ENCODE measurements at places on chromosomes 6 and 20.

- DNase-seq = no peak
These were observed 26.0 kb downstream of the DSTN start for GRCh38 chr20:17595856-17596255.

DNA sequence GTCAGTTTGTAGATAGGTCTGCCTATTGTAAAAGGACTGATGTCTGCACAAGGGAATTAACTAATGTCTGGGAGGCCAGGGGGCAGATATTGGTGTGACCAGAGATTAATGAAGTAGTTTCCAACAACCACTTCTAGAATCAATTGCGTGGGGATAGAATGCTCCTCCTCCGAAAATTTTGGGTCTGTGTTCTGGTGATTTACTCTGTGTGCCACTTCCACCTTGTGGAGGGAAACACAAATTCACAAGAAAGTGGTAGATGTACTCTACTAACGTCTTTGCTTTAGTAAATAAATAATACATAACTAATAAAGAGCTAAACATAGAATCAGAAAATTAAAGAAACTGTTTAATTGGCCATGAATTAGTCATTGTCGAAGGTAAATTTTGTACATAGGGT lies 25.5 kb downstream of the TMEM14A start:
- no peak for DNase-seq

- DNase-seq = no peak
These were observed 95.3 kb downstream of the TTLL2 start for GRCh38 chr6:167420177-167420576.

GRCh38 chr6:54988576-54988975 lies 142.0 kb downstream of the FAM83B start:
- no peak for DNase-seq

GRCh38 chr6:155157101-155157500 lies 106.7 kb upstream of the CLDN20 start:
- DNase-seq = no peak

DNA sequence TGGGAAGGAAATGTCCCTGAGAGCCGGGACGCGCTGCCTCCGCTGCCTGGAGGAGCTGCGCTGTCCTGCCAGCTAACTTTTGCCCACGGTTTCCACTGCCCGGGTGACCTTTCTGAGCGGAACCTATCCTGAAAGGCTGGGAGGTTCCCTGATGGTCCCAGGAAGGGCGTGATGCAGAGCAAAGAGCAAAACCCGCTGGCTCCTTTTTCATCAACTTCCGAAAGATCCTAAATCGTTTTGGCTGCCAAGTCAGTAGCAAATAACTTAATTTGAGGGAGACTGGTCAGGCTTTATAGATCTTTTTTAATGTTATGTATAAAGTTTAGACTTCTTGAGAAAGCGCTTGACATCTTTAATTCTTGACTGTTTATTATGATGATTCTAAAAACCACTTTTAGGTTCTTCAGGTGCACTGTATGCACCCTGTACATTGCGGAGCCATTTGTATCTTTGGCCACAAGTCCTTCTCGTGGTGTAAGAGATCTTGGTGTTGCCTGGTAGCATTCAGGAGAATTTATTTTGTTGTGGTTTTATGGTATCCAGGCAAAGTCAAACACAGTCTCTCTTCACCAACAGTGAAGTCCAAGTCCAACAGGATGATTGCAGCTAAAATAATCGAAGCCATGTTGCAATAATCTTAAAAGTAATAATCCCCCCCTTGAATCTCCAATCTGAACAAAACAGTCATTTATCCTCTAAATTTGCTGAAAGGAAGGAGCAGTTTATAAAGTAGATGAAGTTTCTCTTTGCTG lies at the start of gene SYNE1:
SYNE1 (minus strand) TSS at position 67 of the 752 bp plus-strand sequence. CDS start 9,031 bp downstream, outside the sequence.
- no peak for DNase-seq

GRCh38 chr6:127341471-127342202 lies 1.8 kb downstream of the ECHDC1 start:
- DNase-seq = no peak

- no peak for DNase-seq
These were observed 40.3 kb upstream of the OGFRL1 start for GRCh38 chr6:71248306-71248765.

DNA sequence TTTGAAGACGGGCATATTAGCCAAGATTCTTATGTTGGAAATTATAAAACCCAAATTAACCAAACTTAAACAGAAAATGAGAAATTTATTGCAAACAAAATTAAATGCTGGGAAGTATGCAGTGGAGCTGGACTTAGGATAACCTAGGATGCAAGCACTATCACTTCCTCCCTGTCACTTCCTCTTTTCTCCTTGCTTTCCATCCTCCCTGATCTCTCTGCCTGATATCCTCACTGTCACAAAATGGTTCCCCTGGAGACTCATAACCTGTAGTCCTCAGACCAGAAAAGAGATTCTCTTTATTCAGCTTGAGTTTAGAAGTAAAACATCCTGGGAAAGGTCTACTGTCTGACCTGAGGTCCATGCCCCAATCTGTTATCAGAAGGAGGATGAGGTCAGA lies 7.4 kb upstream of the KLHL32 start:
- DNase-seq = no peak

DNA sequence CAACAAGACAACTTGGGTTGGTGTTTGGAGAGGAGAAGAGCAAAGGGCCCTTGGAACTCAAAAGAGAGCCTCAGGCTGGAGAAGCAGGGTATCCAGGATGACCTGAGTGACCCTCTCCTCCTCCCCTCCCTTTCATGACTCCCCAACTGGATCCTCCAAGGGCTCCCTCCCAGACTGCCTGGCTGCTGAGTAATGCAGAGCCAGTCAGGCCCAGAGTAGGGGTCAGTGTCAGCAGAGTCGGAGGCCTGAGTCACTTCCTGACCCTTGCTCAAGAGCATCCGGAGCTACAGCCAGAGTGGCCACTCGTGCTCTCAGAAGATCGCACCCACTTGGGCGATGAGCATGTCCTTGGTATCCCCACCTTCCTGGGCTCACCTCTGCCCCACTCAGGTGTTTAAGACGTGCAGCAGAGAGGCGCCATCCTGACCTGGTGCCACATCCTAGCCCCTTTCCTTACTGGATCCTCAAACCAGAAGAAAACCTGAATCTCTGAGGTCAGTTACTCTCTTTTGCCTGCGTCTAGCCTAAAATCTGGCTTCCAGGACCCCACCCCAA lies 2.8 kb upstream of the MAPK13 start:
- no peak for DNase-seq

DNA sequence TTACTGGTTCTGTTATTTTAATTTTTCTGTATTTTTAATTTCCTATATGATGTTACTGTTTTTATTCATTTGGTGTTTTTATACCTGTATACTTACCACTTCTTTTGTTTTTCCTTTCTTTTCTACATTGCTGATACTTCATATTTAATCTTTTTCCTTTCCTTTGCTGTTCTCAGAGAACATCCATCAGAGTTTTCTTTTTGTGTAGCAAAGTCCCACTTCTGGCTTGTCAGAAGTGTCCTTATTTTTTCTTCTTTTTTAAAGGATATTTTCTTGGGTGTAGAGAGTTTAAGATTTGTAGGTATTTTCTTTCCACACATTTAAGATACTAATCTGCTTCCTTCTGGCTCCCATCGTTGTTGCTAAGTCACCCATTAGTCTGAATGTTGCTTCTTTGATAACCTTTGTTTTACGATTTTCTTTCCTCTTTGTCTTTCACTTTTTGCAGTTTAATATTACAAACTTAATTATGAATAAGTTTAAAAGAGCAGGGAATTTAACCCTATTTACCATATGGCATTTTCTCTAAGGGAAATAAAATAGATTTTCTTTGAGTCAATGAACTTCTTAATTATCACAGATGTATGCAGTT lies 18.5 kb downstream of the CD2AP start:
- DNase-seq = no peak

- DNase-seq = no peak
These were observed 132.3 kb downstream of the TFAP2C start for GRCh38 chr20:56761393-56761792.

DNA sequence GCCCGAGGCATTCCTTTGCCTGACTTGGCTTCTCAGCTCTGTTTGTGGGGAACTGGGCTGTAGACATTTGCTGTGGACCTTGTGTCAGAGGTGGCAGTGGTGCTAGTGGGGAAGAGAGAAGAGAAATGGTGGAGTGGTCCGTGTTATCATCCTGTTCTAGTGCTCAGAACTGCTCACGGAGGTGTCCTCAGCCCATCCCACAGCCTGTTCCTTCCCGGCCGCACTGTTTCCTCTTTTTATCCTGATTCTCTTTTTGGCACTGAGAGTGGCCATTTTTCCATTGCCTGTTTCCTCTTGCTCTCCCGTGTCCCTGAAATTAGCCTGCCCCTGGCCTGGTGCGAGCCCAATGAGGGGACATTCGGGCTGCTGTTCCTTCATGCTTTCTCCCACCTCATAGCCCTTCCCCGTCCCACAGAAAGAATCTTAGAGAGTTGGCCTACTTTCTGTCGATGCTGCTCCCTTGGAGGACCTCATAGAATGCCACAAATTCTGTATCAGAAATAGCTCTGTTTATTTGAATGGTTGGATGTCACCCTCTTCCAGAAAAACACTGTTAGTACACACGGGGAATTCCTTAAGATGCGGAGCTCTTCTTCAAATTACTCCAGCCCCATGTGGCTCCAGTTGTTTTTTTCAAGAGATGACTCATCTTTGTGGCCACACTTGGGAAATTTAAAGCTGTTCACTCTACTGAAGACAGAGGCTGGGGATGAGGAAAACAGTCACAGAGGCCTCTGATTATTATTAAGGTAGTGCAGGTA lies 26.1 kb downstream of the FARS2 start:
- no peak for DNase-seq

DNA sequence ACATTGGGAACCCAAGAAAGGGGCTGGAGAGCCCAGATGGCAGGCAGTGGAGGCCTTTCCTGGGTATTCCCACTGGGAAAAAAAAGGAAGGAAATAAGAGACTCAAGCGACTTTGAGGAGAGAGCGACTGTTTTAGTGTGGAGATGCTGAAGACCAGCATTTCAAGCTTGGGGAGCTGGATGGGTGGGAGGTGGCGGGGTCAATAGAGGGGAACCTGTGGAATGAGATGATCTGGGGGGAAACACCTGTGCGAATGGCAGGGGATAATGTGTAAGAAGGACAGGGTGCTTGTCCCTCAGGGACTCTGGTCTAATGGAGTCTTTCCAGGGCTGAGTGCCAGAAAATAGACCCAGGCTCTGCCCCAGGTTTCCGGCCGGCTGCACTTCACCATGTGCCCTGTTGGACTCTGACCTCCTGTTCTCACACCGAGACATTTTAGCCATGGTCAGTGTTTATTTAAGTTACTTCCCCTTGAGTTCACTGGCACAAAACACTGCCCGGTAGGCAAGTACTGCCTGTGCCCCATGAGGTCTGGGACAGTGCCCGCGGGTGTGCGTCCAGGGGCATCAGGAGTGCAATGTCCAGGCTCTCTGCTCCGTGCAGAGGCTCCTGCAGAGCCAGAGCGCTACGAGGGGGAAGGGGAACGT lies 50.4 kb upstream of the NKX2-2 start:
- no peak for DNase-seq

- DNase-seq = no peak
These were observed 4.4 kb downstream of the MYB start for GRCh38 chr6:135185483-135185882.
